ENCODE measurements at places on chromosomes 16 and 17. TPM values are rescaled to one million over a fixed set of nuclear protein-coding genes. Genes with fewer than 3 reads are reported as not detected.
A peak's percentile ranks its signal among the peaks of the same experiment; 100 is the strongest.

DNA sequence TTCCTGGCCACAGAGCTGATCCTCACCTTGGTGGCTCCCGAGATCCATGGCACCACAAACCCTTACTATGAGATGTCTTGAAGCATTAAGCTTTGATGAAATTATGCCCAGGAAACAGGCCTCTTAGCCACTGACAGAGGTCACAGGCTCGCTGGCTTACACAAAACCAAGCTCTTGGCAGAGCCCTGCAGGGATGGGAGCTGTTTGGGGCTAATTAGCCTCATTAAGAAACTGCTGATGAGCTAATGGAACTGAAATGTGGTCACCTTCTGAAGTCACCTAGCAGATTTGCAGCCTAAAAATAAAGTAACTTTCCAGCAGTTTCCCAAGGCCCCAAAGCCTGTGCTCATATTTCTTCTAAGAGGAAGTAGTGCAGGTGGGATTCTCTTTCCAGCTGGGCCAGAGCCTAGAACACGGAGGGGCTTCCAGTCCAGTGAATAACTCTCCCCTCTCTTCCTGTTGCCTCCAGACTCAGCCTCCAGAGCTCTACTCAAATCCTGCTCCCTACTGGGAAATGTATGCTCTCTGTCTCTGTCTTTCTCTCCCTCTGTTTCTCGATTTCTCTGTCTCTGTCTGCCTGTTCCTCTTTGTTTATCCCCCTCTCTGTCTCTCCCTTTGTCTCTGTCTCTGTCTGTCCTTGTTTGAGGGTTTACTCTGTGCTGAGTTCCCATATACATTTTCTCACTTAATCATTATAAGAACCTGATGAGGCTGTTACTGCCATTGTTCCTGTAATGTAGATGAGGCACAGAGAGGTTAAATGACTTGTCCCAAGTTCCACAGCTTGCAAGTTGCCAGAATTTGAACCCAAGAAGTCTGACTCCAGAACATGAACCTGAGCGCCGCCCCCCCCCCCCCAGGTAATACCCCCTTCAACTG, 338.9 kb downstream of the CA10 start:
- no peak for DNase-seq

DNA sequence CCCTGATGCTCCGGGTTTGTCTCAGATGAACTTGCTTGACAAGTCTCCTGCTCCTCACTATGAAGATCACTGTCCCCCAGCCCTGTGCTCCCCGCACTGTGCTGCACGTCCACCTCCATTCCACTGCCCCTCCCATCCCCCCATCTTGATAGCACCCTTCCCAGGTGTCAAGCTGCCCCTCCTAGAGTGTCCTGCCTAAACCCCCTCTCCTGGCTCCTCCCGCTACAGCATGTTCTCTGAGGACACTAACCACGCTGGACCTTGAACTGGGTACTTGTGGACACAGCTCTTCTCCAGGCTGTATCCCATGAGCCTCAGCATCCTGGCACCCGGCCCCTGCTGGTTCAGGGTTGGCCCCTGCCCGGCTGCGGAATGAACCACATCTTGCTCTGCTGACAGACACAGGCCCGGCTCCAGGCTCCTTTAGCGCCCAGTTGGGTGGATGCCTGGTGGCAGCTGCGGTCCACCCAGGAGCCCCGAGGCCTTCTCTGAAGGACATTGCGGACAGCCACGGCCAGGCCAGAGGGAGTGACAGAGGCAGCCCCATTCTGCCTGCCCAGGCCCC, 18.5 kb downstream of the DEXI start:
- peak; percentile 51 for DNase-seq

DNA sequence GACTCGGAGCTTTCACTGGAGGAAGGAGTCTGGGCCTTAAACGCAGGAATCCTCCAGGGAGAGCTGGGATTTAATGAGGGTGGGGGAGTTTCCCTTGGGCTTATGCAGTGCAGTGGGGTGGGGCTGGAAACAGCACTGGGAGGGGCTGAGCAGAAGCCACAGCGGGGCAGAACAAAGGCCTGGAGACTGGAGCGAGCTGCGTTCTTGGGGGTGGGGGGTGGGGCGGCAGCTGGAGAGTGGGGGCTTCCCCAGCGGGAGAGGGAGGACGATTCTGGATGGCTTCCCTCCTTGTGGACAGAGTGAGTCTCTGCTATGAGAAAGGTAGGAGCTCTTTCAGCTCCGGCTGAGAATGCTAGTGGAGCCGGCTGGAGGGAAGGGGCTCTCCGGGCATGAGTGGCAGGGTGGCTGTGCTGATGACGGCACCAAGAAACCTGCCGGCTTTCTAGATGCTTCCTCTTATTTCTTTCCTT, 406.0 kb downstream of the SEC14L1 start:
- peak; percentile 73 for DNase-seq

DNA sequence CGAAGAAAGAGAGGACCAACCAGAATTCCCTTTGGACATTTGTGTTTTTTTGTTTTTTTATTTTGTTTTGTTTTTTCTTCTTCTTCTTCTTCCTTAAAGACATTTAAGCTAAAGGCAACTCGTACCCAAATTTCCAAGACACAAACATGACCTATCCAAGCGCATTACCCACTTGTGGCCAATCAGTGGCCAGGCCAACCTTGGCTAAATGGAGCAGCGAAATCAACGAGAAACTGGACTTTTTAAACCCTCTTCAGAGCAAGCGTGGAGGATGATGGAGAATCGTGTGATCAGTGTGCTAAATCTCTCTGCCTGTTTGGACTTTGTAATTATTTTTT, 3.6 kb downstream of the SOX9 start:
- no peak for DNase-seq

DNA sequence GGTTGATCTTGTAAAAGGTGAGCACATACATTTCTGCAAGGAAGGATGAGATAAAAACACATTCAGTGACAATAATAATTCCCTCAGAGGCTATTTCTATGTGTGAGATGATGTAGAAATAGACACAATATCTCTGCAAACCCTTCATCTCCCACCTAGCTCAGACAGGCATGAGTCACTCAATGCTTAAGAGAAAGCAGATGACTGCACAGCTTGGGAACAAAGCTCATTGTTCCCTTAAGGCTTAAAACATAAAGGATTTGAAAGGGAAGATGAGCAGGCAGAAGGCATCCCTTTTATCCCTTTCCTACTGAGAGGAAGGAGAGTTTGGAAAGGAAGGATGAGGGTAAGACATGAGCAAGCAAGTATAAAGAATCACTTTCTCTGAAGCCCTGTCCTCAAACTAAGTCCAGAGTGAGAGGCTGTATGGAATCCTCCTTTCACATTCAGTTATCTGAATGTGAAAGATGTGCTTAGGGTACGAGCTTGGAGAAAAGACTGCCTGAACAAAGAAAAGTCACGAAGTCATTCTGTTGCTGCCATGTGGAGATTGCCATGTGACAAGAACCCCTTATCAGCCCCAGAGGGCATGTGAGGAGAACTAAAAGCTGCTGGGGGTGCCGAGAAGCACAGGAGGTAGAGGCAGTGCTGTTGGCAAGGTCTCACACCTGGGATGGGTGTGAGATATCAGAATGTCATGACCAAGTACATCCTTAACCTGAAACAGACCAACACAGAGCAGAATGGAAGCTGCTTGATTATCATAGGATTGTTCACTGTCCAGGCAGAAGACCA, 58.2 kb downstream of the CNTNAP4 start:
- no peak for DNase-seq

DNA sequence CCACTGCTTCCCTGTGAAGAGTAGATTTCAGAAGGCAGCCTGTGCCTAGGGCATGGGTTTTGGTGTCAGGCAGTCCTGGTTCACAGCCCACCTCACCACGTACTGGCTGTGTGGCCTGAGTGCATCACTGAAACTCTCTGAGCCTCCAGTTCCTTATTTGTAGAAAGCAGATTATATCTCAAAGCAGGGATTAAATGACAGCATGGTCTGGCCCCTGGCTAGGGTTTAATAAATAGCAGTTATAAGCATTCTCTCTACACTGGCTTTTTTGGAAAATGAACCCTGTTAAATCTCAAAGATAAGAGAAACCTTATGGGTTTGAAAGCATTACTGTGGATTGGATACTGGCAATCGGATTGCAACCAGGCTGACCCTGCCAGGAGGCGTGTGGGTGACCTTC, 2.9 kb upstream of the MT1M start:
- DNase-seq, result no peak

- no peak for DNase-seq
Measured at GRCh38 chr16:78364556-78364880, 265.1 kb downstream of the WWOX start.

DNA sequence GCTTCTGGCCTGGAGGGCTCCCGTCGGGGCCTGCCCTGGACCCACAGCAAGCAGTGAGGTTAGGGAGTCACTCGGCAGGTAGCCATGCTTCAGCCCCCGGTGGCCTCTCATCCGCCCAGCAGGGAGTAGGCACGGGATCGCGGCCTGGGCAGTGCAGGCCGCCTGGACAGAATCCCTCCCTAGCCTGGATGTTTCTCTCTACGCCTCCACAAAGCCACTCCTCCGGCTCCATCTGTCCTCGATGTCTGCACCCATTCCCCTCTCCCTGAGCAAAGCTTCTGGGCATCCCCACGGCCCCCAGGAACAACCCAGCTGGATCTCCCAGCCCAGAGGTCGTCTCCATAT, 145.2 kb downstream of the RBFOX3 start:
- no peak for DNase-seq

GRCh38 chr17:37796076-37796475, 51.2 kb upstream of the HNF1B start:
- no peak for DNase-seq

- DNase-seq, result peak; percentile 54
Measured at GRCh38 chr17:83069931-83070742, 9.3 kb upstream of the METRNL start.

DNA sequence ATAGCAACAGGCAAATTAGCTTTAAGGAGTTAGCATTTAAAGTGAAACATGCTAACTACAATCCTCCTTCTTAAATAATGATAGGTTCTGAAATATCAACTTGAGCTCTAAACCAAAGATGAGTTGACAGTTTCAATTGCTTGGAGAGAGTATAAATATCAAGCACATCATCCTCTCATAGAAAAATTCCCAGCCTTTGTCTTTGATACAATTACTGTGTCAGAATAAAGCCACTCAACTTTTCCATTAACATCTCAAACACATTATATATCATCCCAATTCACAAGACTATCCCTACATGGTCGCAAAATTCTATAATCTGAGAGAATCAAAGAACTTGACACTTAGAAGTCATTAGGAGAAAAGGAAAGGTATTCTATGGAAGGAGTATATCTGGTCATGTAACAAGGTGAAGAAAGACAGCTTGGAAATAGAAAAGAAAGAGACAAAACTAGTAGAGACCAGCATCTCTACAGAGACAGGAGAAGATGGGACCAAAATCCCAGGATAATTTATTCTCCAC, 189.8 kb downstream of the CEP112 start:
- DNase-seq, result no peak

DNA sequence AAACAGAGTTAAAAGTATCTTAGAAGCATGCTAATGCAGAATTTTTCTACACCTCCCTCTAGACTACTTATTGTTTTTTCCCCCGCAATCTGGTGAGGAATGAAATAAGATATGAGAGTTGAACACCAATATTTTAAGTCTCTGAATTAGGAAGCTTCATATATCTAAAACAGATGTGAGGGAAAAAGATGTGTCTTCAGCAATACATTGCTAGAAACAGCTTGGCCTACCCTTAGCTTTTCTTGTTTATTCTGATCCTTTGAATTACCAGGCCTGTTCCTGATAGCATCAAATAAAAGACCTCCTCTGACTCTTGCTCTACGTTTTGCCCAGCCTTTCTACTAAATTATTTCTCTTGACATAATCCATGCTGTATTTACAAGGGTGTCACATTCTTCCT, 221.8 kb downstream of the CDH11 start:
- DNase-seq, result no peak

DNA sequence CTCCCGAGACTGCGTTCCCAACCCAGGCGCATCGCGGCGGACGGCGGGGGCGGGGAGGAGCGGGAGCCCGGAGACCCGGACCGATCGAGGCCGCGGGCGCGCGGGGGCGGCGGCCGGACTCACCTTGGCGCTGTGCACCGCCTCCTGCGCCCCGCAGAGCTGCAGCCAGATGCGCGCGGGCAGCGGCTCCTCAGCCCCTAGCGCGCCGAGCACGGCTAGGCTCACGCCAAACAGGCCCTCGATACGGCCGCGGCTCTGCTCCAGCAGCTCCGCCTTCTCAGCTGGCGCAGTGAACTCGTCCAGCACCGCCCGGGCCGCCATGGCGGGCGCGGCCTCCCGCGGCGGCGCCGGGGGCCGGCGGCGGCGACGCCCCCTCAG, 339 bp downstream of the N4BP1 start:
- DNase-seq, result no peak

GRCh38 chr17:19546289-19547065, 12.8 kb downstream of the SLC47A1 start:
- no peak for DNase-seq

- peak; percentile 36 for DNase-seq
Measured at GRCh38 chr17:62724398-62725146, 83.5 kb downstream of the MARCHF10 start.

DNA sequence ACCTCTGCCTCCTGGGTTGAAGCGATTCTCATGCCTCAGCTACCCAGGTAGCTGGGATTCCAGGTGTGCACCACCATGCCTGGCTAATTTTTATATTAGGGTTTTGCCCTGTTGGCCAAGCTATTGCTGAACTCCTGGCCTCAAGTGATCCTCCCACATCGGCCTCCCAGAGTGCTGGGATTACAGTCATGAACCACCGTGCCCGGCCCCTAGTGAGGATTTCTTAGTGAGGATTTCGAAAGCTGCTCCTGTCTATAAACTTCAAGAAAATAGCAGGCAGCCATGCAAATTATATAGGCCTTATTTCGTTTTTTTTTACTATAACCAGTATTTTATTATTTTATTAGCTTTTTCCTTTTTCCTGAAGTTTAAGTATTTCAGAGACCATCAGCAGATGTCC, 41.6 kb downstream of the EPN2 start:
- DNase-seq, result no peak

DNA sequence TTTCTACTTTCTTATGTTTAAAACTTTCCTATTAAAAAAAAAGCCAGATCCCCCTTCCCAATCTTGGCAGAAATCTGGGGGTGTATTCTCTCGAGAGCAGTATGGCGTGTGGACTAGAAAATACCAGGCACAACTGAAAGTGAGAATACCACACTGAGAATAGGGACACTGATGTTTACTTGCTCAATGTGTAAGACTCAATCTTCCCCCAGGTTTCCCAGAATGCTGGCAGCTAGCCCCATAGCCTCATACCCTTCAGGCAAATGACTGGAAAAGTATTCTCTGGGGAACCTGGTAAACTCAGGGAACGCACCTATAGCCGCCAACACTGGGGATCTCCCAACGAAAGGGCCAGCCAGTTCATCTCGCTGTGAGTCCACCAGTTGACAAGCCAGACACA, 15.3 kb downstream of the ZZEF1 start:
- DNase-seq, result no peak

Gene IRX6
- not detected for total RNA-seq

Gene AOC2
- 2.1 TPM for total RNA-seq

Gene IL17C
- total RNA-seq, result not detected

Gene ABCC6
- total RNA-seq, result 12.2 TPM

Gene UBE2O
- total RNA-seq, result 25.0 TPM

Gene HSDL1
- total RNA-seq, result 21.3 TPM

Gene SPATA2L
- 12.5 TPM for total RNA-seq

Gene LGALS9B
- total RNA-seq, result 14.3 TPM

Gene DNAI2
- not detected for total RNA-seq

Gene P2RX1
- total RNA-seq, result 4.9 TPM

All from mucosa of descending colon (tissue), 3 donors.